Coronary artery (tissue), 2 donors: ENCODE measurements at places on chromosomes 1 and 21.

DNA sequence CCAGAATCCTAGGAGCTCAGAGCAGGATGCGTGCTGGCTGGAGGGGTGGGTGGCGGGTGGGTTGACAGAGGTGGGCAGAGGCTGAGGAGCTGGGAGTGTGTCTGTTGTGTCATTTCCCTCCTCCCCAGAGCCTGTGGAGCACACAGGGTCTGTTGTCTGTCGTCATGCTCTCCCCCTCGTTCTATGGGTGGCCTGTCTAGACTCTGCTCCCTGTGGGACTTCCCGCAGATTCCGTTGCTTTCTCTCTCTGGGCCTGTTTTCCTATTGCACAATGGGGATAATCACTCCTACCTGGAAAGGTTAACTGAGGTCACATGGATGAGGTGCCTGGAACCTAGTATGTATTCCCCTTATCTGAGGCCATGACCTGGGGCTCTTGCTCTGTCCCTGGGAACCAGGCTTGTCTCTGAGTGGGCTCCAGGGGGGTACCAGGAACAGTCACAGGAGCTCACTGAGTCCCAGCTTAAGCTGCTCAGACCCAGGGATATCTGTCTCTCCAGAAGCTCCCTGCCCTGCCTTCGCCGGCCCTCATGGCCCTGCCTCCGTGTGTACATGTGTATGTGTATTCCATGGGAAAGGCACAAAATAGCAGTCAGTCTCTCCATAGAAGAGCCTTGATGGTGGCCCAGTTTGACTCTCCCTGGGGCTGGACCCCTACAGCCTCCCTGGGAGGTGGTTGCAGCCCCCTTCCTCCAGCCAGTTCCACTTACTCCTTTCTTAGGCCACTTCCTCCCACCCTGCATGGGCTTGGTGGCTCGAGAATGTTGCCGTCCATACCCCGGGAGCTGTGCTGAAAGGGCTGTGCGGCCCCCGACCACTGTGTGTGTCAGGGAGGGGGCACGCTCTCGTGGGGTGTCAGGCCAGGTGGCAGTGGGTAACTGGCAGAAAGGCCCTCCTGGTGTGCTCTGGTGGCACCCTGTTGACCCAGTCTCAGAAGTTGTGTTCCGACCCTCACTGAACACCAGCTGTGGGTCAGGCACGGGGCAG is 17.9 kb downstream of the PTPRF start:
- no peak for DNase-seq

GRCh38 chr1:179591592-179592580 is at the start of gene TDRD5:
TSS of gene TDRD5 (plus strand) at chr1:179591832. CDS start at chr1:179592616, 784 bp downstream.
- no peak for DNase-seq

- no peak for DNase-seq
These were observed 13.9 kb upstream of the LAX1 start for GRCh38 chr1:203751051-203751450.

- no peak for DNase-seq
These were observed 182.9 kb downstream of the BACH1 start for GRCh38 chr21:29481641-29482040.

DNA sequence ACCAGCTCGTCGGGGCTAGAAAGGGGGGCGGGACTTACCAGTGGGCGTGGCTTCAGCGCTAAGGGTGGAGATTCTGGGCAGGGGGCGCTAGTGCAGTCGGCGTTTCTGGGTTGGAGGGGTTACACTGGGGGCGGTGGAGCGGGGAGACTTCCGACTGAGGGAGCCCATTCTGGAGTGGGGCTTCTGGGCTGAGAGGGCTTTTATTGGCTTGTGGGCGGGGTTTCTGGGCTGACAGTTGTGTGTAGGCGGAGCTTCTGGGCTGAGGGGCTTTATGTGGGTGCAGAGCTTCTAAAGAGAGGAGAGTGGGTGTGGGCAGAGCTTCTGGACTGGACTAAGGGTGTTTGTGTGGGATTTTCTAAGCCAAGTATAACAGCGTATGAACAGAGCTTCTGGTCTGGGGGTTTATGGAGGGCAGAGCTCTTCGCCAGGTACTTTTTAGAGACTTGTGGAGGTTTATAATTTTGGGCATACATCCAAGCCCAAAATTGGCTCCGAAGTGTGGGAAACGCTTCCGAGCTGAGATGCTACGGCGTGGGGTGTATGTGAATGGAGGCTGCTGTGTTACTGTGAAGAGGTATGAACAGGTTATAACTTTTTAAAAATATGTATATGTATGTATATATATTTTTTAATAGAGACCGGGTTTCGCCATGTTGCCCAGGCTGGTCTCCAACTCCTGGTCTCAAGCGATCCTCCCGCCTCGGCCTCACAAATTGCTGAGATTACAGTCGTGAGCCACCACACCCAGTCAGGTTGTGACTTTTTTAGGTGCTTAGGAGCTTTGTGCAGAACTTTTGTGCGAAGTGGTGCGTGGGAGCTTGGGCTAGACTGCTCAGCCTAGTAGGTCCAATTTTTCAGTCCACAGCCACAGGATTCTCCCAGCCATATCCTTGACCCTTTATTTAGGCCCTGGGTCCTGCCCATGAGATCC is 825 bp downstream of the TMEM39B start:
- peak; percentile 91 for DNase-seq

DNA sequence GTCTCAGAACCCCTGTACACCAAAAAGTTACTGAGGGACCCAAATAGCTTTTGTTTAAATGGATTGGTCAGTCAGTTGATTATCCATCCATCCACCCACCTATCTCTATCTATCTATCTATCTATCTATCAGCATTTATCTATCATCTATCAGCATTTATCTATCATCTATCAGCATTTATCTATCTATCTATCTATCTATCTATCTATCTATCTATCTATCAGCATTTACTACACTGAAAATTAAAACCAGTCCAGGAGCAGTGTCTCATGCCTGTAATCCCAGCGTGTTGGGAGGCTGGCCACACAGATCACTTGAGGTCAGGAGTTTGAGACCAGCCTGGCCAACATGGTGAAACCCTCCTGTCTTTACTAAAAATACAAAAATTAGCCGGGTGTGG is 47.1 kb downstream of the CLSTN1 start:
- DNase-seq: no peak

- no peak for DNase-seq
These were observed 6.5 kb downstream of the CACHD1 start for GRCh38 chr1:64476251-64476952.

GRCh38 chr1:100735244-100735643 is 15.7 kb downstream of the VCAM1 start:
- no peak for DNase-seq

- DNase-seq: no peak
These were observed 52.5 kb downstream of the NMNAT2 start for GRCh38 chr1:183365676-183366075.

DNA sequence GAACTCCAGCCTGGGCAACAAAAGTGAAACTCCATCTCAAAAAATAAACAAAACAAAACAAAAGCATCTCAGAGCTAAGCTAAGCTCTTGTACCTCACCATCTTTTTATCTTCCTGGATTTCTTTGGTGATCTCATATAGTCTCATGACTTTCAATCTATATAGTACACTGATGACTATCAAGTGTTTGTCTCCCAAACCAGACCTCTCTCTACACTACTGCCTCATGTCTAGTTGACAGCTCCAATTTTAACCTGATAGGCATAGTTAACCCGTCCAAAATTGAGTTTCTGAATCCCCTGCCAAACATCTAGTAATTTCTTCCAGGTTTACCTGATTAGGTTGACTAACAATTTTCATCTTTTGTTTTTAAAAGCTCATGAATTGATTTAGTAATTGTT is 151.7 kb downstream of the COP1 start:
- DNase-seq: no peak

GRCh38 chr1:235553112-235553551 is 48.9 kb upstream of the B3GALNT2 start:
- no peak for DNase-seq

DNA sequence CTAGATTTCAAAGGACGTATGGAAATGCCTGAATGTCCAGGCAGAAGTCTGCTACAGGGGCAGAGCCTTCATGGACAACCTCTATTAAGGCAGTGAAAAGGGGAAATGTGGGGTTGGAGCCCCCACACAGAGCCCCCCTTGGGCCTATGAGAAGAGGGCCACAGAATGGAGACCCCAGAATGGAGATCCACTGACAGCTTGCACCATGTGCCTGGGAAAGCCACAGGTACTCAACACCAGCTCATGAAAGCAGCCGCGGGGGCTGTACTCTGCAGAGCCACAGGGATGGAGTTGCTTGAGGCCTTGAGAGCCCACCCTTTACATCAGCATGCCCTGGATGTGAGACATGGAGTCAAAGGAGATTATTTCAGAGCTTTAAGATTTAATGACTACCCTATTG is 108.7 kb downstream of the DMRTB1 start:
- DNase-seq: no peak

DNA sequence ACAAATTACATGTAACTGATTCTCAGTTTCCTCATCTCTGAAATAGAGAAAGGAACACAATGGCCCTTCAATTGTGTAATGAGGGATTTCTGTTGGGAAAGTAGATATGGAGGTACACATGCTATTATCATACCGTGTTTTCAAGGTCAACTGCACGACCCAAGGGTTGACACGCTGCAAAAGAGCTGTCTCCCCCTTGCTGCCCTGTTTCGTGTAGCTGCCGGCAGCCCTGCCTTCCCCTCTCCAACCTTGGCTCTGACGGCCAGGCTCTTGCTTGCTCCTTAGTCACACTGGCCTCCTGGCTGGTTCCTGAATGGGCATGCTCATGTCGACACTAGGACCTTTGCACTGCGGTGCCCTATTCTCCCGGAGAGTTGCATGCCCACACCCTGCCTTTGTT is 134.4 kb downstream of the GALNT2 start:
- DNase-seq: no peak

DNA sequence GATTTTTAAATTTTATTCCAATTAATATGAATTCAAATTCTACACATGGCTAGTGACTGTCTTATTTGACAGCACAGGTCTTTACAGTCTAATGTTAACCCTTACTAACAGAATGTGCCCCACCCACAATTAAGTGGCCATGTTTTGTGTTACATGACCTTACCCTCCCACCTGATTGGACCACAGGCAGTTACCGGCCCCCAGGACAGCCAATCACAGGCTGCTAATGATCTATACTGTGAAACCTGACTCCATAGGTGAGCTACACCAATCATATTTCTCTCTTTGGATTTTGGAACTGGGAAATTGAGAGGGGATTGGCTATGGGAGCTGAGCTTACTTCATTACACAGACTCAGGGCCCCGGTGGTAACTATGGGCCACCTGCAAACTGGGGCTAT is 27.5 kb downstream of the ZP4 start:
- no peak for DNase-seq

- no peak for DNase-seq
These were observed 40.5 kb downstream of the TTC39A start for GRCh38 chr1:51289676-51290488.

- DNase-seq: no peak
These were observed 216.5 kb upstream of the VAMP3 start for GRCh38 chr1:7554385-7555235.

GRCh38 chr21:46459024-46459355 is 299 bp downstream of the DIP2A start:
- no peak for DNase-seq

GRCh38 chr1:151655371-151655770 is 43.5 kb downstream of the SNX27 start:
- no peak for DNase-seq

- DNase-seq: no peak
These were observed 235.9 kb downstream of the FAM72C start for GRCh38 chr1:143735764-143736461.

DNA sequence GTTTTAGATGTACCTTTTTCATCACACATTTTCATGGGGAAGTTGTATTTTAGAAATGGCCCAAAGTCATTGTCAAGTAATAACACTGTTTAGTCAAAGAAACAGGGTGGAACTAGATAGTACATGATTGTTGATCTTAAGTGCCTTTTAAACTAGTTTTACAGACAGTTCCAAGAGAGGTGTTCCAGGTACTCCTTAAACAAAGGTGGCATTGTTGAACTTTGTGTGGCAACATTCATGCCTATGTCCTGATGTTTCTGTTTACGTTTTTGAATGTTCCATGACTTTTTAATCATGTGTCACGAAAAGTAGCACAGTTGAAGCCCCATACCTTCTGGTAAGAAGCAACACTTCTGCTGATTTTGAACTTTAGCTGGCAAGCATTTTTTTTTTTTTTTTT is 9.1 kb upstream of the SH3D21 start:
- DNase-seq: no peak

DNA sequence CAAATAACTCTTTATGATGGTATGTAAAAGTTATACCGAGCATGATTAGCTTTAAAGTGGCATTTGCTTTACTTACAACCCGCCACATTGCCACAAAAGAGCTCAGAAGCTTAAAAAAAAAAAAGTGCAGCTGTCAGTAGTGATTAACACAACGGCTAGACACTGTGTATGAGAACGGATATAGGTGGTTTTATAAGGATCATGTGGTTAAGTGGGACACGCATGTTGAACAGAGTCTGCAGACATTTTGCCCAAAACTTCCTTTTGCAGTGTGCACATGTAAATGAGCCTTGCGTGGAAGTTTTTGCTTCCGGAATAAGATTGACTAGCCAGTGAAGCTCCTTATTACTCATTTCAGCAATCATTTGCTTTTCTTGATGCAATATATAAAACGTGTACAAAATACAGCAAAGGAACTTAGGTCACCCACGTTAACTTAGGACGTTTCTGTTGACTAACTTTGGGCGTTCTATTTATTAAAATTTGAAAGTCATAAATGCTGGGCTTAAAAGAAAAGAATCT is 58.7 kb upstream of the RGS1 start:
- no peak for DNase-seq

DNA sequence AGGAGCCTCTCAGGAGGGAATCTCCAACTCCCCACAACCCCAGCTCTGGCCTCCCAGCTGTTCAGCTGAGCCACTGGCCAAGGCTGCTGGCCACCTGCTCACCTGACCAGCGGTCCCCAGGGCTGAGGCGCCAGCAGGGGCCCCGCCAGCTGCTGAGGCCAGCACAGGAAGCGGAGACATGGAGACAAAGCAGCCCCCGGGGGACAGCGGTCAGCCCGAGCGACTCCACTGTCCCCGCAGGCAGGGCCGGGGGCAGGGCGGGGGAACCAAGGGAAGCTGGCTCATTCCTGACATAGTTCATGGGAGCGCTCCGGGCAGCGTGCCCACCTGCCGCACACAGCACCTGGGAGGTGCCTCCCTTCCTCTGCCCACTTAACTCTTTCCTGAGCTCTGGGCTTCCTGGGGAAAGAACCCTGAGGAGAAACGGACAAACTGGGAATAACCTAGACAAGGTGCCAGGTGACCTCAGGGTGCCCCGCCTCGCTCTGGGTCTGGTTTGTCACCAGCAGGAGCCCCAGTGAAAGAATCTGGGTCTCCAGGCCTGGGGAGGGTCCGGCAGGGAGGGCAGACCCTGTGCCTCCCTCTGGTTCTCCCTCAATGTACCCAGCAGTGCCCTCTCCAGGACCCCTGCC is 10.7 kb downstream of the EPHA2 start:
- DNase-seq: no peak

- DNase-seq: no peak
These were observed 24.1 kb downstream of the GPR3 start for GRCh38 chr1:27416387-27417111.

DNA sequence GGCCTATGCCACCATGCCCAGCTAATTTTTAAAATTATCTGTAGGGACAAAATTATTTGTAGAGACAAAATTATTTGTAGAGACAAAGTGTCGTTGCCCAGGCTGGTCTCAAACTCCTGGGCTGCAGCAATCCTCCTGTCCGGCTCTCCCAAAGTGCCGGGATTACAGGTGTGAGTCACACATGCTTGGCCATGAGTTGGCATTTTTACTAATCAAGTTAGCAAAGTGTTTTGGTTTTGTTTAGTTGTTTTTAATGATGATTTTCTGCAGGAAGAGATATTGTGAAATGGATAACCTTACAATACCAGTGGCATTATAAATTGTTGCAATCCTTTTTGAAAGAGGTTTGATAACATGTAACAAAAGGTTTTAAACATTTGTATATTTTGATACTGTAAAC is 65.3 kb upstream of the MAGI3 start:
- no peak for DNase-seq

- no peak for DNase-seq
These were observed 104.9 kb upstream of the TNR start for GRCh38 chr1:175848329-175848728.
